ENCODE measurements at places on chromosomes 7 and 10.

DNA sequence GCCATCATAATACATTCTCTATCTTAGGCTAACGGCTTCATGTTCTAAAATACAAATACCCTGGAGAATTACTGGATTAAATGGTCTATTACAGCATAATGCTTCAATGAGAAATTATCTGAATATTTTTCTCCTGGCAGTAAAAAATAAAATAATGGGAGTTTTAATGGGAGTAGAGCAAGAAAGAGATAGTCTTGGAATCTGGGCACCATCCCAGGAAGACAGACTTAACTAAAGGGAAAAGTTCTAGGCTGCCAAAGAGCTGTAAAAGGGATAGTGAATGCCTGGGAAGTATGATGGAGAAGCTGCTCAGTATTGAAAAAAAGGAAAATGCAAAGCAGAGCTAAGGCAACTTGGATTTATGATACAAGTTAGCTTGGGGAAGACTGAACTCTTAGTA lies 12.1 kb upstream of the SYPL1 start:
- DNase-seq, result no peak

- DNase-seq, result no peak
Observed at GRCh38 chr7:92913849-92914248, 77.5 kb upstream of the CDK6 start.

DNA sequence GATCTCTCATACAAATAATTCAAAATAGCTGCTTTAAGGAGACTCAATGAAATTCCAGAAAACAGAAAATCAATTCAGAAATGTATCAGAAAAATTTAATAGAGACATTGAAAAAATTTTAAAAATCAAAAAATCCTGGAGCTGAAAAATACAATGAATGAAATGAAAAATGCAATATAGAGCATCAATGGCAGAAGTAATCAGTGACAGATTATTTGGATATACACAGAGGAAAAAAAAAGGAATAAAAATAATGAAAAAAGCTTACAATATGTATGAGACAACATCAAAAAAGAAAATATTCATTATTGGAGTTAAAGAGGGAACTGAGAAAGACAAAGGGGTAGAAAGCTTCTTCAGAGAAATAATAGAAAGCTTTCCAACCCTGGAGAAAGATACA lies 122.9 kb upstream of the KLF14 start:
- no peak for DNase-seq

GRCh38 chr7:4201566-4201965 lies 480.5 kb upstream of the FOXK1 start:
- DNase-seq, result no peak

DNA sequence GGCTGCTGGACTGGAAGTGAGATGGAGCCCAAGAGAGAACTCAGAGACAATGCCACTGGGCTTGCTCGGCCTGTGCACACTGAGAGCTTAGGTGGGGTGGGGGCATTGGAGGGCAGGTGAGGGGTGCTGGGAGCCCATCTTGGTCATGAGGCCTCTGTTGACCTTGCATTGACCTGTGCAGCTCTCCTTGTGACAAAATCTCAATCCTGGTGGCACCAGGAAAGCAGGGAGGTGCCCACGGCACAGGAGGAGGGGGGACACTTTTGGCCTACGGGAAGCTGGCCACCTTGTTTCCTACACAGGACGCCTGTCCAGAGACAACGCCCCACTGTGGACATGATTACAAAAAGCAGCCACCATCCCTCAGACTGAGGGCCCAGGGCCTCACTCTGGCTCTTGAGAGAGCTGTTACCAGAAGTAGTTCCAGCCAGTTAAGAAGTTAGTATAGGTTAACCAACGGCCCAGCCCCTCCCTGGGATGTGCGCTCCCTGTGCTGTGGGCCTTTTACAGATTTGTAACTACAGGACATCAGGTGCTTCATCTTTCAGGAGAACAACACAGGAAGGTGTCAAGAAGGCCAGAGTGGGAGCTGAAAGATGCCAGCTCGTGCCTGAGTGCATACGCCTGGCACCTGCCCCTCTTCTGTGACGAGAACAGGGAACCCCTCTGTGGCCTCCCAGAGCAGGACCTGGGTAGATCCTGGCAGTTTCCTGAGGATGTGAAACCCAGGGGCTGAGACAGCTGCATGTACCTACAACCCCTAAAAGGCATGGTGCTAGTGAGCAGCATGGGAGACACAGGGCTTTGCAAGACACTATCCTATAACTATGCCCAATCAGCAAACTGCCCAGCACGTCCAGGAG lies 10.3 kb downstream of the PKD1L1 start:
- DNase-seq, result no peak

DNA sequence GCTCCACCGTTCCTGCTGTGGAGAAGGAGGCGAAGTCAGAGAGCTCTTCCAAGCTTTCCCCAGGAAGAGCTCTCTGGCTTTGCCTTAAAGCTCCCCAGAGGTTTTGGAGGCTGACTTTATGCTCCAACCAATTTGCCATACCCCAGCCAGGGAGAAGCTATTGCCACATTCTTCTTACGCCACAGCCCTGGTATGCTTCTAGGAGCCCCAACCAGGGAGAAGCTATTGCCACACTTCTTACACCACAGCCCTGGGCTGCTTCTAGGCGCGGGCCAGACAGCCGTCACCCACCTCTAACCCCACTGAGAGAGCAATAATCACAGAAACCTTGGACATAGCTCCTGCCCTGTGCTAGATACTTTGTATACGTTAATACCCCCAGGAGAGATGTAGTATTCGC lies 951 bp downstream of the ELOVL3 start:
- DNase-seq, result no peak

- DNase-seq, result no peak
Observed at GRCh38 chr10:98446151-98446660, 529 bp downstream of the HPS1 start.

All from WERI-Rb-1 (cell line).